ENCODE measurements at places on chromosomes 1 and 21.

DNA sequence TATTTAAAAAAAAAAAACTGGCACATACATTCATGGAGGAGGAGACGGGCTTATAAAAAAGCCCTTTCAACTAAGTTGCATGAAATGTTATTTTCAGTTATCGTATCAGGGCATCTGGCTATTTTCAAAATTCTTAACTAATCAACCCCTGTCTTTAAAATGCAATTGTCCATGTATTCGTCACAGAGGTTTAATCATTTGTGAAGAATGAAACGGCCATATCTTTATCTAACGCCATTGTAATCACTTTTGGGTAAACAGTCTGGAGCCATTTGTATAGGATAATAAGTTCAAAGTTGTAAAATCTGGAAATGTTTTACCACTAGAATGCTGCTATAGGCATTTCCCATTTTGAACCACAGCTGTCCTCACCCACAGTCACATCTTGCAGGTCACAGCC lies 30.4 kb downstream of the SLC30A10 start:
- DNase-seq = no peak

DNA sequence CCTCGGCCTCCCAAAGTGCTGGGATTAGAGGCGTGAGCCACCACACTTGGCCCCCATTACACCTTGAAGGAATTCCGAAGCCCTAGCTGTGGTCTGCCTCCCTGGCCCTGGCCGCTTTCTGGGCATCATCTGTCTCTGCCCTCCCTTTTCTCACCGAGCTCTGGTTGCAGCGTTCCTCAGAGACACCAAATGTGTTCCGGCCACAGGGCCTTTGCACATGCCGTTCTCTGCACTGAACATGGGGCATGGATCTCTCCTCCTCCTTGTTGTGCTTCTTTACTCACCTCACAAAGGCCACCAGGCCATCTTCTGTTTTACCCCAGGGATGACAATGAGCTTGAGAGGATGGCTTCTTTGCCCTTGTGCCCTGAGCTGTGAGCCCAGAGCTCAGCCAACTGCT lies 39.3 kb downstream of the CA6 start:
- no peak for DNase-seq

DNA sequence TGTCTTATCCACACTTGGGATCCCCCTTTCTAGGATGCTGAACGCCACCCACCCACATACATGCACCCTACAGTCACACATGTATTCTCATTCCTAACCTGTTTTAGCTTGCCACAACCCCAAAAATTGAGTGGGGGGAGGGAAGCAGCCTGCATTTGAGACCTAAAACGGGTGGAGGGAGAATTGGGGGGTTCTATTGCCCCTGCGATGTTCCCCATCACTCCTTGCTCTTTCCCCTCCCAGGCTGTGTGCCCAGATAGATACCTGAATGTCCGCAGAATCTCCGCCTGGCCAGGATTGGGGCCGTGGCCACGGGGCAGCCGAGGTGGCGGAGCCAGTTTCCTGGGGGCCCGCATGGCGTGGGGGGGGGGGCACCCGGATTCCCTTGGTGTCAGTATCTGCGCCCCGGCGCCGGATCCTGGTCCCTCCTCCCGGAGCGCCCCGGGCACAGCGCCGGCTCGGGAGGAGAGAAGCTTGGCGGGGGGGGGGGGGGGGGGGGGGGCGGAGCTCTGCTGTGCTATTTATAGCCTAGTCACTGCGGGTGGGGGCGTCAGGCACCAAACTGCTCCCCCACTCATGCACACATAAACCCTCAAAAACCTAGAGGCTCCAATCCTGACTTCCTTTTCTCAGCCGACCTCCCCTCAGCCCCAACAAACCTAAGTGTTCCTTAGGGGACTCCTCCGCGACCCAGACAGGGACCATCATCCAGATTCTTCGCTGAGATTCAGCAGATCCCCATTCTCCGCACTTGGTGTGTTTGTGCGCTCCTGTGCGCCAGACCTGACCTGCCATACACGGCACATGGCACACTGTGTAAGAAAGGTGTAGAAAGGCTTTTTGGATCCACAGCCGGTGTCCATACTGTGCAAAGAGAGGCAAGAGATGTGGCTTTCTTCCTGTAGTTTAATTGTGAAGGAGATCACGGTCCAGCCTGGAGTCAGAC lies 1.9 kb downstream of the ANKRD34A start:
- no peak for DNase-seq

GRCh38 chr1:84301785-84302385 lies 377 bp downstream of the SAMD13 start:
- no peak for DNase-seq

DNA sequence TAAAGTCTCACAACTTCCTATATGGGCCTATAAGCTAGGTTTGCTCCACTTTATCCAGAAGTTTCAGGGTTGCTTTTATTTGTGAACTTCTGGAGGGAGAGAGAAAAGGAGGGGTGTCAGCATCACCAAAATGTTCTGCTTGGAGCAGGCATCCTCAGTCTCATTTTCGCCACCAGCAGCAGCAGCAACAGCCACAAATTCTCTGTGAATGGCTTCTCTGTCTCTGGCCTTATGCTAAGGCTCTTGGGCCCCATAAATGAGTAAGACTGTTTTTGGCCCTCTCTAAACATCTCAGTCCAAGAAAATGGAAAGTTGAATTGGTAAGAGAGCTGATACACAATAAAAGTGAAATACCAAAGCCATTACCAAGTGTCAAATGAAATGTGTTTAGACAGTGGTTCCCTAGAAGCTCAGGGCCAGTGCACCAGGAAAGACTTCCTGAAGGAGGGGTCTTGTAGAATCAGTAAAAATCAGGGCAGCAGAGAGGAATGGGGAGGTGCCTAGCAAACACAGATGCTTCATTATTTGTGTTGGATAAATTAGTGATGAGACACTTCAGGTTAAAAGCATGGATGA lies 53.0 kb upstream of the SPATA6 start:
- DNase-seq = no peak

DNA sequence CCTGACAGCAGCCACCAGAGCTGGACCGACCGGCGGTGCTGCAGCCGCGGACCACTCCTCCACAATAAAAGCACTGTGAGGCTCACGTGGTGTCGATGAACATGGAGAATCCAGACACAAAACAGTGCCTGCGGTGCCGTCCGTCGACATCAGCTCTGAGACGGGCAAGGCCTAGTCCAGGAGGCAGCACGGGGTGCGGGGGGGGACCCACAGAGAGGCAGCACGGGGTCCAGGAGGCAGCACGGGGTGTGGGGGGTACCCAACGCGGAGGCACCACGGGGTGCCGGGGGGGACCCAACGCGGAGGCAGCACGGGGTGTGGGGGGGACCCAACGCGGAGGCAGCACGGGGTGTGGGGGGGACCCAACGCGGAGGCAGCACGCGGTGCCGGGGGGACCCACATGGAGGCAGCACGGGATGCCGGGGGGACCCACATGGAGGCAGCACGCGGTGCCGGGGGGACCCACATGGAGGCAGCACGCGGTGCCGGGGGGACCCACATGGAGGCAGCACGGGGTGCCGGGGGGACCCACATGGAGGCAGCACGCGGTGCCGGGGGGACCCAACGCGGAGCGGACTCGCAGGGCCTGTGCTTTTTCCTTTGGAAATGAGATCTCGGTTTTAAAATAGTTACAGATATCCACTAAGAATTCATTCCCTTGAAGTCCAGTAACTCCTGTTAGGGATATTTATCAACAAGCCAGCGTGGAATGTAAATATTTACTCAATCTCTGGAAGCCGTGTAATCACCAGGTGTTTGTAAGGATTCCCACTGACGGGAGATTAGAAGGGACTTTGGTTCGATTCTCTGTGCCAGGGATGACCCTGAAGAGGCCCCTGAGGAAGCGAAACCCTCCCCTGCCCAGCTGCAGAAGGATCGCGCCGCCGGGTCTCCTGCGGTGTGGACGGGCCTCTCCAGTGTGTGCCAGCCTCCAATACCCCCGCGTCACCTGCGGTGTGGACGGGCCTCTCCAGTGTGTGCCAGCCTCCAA lies 52.1 kb downstream of the COL6A1 start:
- DNase-seq = no peak

DNA sequence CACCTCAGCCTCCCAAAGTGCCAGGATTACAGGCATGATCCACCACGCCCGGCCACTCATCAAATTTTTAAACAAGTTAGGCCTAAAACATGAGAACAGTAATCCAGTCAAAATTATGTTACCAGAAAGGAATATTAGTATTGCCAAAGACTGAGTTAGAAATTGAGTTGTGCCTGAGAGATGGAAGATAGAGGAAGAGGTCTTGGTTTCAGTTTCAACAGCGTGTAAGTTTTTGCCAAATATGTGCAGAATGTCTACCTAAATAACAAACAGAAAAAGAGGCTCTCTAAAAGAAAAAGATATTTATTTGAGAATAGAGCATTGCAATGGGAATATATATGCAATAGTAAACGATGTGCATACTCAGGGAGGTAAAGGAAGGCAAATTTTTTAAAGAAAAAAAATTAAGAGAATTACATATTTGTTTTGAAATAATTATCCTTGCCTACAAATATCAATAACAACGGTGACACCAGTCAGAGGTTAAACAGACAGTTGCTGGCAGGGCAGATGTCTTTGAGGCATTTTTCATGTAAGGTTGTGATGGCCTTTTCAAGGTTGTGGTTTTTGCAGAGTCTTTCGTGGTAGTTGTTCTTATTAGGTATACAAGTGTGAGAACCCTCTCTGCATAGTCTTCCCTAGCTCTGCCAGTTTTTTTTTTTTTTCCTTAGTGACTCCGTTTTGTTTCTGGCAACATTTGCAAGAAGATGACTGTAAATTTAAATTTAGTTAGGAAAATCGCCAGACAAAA lies 2.2 kb upstream of the CD1B start:
- DNase-seq = no peak

GRCh38 chr1:2493691-2494322 lies 17.7 kb downstream of the PLCH2 start:
- no peak for DNase-seq

- DNase-seq = no peak
Measured at GRCh38 chr1:56843544-56843943, 11.1 kb upstream of the C8A start.

DNA sequence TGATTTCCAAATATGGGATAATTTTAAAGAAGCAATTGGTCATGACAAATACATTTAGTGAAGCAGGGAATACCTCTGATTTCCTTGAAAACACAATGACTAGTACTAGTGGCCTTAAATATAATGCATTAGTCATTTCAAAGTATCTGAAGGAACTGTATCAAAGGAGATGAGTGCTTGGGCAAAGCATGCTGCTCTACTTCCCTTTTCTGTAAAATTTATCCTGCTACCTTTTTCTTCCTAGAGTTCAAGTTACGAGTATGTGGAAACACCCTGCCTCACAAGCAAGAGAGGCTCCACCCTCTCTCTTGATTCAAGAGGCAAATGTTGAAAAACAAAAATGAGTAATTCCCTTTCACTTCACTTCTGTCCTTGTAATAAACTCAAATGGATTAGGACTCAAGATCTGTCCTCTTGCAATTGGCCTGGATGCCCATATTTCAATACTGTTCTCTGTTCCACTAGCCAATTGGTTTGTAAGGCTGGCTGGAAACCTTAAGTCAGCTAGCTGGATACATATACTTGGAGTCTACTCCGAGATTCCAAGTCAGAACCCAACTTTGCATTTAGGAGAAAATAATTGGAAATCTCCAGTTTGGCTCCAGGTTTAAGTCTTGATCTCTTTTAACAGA lies 92.5 kb downstream of the CDC42BPA start:
- no peak for DNase-seq

- DNase-seq = no peak
Measured at GRCh38 chr1:111952125-111952657, 37.3 kb downstream of the KCND3 start.

GRCh38 chr1:41872074-41872473 lies 46.6 kb downstream of the HIVEP3 start:
- DNase-seq = no peak

- DNase-seq = no peak
Measured at GRCh38 chr1:116290085-116290705, 82.8 kb upstream of the ATP1A1 start.

- no peak for DNase-seq
Measured at GRCh38 chr1:49013079-49013478, 236.4 kb upstream of the BEND5 start.

DNA sequence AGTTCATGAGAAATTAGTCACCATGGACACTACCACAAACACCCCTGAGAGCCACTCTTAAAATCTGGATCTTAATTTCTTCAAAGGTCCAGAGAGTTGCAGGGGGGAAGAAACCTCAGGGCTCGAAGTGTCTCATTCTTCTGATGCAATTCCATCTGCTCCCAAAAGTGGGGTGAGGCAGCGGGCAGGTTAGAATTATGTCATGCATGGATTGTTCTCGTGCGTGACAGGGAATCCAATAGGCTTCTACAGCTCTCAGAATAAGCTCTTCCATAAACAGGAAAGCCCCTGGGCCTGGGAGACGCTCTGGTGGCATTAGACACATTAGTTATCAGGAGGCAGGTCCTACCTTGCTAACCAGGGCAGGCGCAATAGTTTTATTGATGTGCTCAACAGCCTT lies 8.4 kb downstream of the ENO1 start:
- DNase-seq = no peak

GRCh38 chr1:182147136-182147820 lies 85.8 kb upstream of the ZNF648 start:
- DNase-seq = no peak

- no peak for DNase-seq
Measured at GRCh38 chr21:42848932-42849758, 30.2 kb downstream of the WDR4 start.

DNA sequence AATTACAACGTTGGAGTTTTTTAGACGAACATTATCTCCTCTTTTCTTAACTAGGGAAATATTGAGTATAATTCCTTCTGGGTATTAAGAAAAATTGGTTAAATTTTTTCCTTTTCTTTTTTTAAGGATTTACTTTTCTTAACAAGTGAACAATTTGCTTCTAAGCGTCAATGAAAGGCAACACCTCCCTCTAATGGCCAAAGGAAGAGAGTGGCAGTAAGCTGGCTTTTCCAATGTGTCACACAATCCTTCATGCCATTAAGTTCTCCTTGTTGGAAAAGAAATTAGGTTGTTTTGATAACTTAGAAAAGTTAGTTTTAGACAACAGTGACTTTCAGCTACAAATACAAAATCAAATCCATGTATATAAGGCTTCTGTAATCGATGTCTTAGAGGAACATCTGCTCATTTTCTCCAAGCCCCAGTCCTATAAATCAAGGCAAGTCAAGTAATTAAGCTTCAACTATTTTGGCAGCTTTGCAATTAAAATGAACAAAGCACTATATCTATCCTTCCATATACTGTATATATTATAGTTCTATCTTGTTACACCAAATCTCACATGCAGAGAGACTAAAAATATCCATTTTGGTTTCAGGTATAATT lies 62.8 kb downstream of the EDEM3 start:
- DNase-seq = no peak

All from activated CD8-positive, alpha-beta memory T cell treated with anti-CD3 and anti-CD28 coated beads for 4 hours (primary cell).